ENCODE measurements at places on chromosomes 3 and 15.

DNA sequence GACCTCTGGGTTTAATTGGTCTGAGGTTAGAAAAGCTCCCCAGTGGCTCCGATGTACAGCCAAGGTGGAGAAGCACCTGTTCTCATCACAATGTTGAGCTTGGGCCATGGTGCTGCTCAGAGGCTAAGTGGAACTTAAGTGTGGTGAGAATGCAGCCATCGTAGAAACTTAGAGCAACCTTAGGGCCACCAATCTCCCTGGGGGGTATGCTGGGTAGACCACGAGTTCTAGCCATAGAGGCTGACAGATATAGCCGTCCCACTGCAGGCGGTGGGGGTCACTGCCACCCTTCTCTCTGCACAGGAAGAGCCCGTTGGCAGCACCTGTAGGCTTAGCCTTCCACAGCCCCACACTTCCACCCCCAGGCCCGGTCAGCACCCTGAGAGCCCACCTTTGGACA is 38.0 kb downstream of the MGLL start:
- ATAC-seq: no peak

GRCh38 chr3:195241592-195242355 is 29.2 kb downstream of the XXYLT1 start:
- ATAC-seq: no peak

DNA sequence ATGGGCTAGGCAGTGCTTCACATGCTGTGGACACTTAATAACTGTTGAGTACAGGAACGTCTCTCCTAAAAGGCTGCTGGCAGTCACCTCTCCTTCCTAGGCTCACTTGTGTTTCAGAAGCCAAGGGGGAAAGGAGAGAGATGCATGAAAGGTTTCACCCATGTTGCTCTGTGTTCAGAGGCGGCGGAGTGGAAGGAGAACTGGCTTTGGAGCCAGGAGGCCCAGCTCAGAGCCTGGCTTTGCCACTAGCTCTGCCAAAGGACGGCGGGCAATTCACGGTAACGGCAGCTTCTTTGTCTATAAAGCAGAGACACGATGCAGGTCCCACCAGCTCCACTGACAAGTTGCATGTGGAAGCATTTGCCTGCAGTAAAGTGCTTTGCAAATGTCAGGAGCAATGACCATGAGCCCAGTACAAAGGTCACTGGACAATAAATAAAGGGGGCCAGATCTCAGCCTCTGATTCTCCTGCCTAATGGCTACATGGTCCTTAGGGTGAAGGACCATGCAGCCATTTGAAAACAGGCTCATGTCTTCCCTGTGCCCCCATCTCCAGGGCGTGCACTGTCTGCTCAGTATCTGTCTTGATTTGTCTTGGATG is 171.7 kb upstream of the TLE3 start:
- ATAC-seq: no peak

DNA sequence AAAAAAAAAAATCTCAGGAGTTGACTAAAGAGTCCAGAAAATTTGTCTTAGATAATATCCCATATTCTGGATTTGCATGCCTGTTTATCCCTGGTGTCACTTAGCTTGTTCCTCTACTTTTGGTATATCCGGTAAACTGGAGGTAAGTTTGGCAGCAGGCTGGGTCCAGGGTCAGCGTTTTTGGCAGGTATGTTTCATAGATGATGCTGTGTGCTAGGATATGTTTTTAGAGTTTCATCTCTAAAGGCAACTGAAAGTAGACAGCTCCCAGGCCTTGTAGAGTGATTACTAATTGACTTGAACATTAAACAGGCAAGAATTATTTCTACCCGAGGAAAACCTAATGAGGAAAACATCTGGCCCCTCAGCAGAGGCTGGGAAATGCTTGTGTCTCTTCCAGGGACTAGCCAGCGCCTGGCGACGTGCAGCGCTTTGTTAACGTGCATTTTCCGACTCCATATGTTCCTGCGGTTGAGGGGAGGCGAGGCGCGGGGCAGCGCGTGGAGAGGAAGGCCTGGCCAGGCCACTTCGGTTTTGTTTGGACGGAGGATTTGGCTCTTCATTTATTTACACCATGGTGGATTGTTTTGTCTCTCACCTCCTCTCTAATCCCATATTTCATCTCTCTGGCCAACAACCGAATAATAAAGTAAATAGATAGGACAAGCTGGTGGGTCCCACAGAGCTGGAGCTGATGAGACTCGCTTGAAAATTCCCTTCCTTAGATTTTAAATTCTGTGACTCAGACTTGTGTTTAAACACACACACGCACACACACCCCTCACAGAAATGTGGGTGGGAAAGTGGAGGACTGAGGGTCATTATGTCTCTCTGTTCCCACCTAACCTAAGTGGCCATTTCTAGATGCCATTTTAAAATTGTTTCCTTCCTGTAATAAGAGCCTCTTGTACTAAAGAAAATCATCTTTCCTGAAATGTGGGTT is 65.3 kb downstream of the ASB7 start:
- ATAC-seq: no peak

DNA sequence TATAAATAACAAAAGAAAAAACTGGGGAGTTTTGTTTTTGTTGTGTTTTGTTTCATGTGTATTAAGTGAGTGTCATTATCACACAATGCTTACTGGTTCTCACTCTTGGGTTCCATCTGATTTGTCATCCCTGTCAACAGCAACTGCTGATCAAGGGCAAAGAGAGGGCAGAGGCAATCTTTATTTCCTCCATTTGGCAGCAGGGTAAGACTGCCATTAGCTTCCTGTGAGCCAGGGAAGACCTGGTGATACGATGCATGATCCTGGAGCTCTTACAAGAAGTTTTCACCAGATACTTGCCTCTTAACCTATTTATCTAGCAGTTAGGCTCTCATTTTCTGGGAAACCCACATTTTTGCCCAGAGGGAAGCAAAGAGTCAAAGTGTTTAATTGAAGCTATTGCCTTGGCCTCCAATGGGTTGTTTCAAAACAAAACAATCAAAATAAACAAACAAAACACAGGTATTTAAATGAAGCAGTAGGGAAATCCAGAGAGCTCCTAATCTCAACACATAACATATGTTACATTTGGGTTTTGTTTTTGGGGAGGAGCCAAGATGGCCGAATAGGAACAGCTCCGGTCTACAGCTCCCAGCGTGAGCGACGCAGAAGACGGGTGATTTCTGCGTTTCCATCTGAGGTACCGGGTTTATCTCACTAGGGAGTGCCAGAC is 529.8 kb downstream of the MAGI1 start:
- no peak for ATAC-seq

DNA sequence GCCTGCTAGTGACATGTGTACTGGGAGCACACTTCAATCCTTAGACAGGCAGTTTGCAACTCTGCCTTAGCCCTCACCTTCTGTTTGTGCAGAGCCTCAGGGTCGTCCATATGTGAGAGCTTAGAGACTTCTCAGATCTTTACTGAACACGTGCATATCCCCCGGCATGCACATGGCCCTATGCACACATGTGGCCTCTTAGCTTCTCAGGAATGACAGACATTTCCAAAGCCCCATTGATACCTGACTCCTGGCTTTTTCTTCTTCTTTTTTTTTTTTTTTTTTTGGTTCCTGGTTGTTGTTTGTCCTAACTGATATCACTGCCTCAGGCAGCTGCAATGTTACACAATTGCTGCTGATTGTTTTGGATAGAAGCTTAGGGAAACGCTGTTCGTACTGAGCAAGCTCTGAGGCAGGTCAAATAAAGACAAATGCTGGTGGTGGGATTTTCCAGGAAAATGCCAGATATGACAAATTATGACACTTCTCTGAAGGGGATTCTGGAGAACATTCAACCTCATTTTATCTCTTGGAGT is 107.2 kb upstream of the RGMA start:
- ATAC-seq: no peak

DNA sequence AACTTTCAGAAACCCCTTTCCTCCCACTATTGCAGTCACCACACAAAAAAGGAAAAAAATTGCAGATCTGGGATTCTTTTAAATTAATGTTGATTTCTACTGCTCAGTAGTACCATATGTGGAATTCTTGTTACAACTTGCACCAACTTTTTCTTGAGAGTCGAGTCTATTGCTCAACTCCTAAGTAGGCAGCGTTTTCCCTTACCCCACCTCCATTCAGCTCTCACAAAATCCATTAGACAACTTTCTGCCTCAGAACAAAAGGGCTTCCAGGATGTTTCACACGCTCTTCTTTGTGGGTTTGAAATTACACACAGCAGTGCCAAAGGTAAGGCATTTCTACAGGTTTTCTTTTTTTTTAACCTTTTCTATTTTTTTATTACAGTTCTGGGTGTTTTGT is 179.5 kb downstream of the ANXA2 start:
- no peak for ATAC-seq

DNA sequence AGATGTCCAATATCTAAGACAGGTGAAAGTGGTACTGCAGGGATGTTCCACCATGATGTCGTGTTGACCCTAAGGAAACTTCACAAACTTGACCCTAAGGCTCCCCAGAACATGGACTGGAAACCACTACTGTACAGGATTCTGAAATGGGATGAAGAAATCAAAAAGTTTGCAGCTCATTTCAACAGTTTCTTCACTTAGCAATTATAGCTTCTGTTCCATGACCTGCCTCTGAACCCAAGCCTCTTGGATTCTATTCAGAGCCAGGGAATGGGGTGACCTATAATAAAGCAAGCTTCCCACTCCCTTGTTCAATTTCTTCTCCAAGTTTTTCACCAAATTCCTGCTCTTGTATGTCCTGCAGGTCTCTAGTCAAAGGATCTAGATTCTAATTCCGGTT is 40.7 kb downstream of the DUT start:
- no peak for ATAC-seq

DNA sequence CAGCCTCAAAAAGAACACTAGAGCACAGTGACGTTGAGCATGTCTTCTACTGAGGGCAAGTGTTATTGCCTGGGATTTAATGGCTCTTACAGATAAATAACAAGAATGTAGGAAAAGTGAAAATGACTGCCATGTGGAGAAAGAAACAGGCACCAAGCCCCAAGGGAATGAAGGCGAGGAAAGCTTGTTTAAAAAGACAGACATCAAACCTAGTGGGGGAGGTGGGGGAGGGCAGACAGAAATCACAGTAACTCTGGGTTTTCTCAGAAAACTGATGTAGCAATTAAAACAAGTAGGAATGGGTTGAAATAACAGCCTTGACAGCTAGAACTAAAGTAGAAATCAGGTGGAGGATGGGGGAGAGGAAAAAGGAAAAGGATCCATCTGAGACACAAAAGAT is 18.4 kb upstream of the LYZL4 start:
- no peak for ATAC-seq

DNA sequence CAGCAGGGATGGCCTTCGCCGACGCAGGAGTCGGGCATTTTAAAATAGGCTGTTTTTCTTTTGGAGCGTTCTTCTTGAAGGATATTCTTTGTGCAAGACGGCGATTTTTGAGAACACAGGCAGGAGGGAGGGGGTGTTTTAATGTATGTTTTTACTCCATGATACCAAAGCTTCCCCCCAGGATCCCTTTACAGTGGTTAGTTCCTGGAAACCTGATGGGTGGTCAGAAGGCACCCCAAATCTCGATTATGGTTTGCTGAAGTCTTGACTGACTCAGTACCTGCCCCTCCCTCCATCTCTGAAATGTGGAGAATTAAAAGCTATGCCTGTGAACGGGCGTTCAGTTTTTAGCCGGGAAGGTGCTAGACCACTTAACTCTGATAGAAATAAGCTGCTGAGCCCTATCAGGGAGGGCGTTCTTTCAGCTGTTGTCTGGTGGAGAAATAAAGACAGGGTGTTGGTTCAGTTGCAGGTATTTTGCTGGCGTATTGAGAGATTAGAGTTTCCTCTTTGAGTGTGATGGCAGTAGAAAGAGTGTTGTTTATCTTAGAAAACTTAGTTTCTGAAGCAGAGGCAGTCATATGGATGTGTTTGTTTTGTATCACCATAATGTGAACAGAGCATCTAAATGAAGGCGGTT is 3.4 kb downstream of the IGF1R start:
- no peak for ATAC-seq

DNA sequence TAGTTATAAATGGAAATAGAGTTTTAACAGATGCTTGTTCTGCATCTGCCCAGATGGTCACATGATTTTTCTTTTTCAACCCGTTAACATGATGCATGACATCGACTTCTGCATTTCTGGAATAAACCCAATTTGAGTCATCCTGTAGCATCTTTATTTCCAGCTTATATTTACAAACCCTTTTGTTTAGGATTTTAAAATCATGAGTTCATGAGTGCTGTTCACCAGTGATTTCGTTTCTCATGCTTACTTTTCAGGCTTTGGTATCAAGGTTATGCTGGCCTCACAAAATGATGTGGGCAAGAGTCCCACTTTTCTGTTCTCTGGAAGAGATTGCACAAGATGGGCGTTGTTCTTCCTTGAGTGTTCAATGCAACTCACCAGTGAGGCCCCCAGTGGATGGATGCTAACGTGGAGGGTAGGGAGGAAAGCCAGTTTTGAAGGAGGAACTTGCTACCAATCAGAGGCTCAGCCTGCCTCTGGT is 5.2 kb downstream of the HRH1 start:
- ATAC-seq: no peak
